IMR-90 (cell line): ENCODE measurements at places on chromosomes 5 and 9. TPM values are rescaled to one million over a fixed set of nuclear protein-coding genes. Genes with fewer than 3 reads are reported as not detected.

- DNase-seq, result peak; percentile 34
Observed at GRCh38 chr9:129619787-129620668, 873 bp downstream of the C9orf50 start.

DNA sequence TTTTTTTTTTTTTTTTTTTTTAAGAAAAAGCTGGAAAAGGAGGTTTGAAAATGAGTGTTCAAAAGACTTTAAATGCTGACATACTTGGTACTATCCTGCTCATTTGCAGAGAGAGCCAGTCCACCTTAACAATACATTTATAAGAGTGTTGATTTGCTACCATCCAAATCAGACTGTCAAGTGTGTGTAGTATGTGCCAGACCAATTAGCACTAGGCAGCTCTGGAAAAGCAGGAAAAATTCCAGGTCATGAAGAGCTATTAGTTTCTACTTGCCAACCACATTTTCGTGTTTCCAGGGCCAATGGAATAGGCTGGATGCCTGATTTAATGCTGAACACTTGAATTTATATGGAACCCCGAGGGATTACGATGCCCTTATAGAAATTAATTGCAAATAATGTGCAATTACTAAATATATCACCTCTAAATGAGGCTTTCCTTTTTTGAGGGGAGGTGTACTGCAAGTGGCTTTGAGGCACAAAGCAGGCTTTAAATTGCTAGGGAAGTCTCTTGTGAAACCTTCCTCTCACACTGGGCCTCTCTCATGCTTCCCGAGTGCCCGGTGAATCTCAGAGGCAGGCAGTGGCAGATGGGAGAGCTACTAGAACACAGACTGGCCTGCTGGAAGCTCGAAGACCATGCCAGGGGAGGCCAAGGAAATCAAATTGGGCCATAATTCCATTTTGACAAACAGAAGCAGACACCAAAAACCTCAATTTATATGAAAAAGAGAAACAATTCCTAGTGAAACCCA lies 178.7 kb downstream of the PPP2R2B start:
- DNase-seq, result no peak

The SLC22A4 gene
- total RNA-seq, result 2.8 and 3.2 TPM in 2 replicates

The GABBR2 gene
- total RNA-seq, result 19.4 and 20.3 TPM in 2 replicates

- no peak for DNase-seq
Observed at GRCh38 chr5:55918087-55919035, 67.2 kb downstream of the IL31RA start.

GRCh38 chr5:56545016-56545415 lies 270.3 kb upstream of the MAP3K1 start:
- peak; percentile 69 for DNase-seq

DNA sequence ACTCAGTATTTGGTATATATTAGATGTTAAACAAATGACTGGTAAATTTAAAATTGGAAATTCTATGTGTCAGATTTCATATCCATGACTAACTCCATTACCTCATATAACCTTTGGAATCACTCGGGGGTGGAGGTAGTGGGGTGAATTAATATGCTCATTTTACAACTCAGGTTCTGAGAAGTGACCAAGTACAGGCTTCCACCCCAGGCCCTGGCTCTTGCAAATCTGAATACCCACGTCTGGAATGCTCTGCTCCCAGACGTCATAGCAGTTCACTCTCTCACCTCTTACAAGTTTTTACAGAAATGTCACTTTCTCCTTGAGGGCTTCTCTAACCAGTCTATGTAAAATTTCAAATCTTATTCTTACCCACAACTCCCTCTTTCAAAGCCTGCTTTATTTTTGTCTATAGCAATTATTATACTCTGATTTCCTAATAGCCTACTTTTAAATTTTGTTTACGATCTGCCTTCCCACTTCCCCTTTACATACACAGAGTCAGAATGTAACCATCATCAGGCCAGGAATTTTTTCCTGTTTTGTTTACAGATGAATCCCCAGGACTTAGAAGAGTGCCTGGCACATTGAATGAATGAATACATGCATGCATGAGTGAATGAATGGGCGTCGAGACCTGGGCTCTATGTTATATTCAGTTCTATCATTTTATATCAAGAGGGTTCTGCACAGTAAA lies 134.1 kb upstream of the IFNE start:
- DNase-seq, result peak; percentile 98

- DNase-seq, result no peak
Observed at GRCh38 chr5:55039843-55040242, 15.8 kb downstream of the GZMK start.

GRCh38 chr9:37452611-37453010 lies 12.6 kb downstream of the ZBTB5 start:
- DNase-seq, result no peak

GRCh38 chr5:179110528-179110927 lies 50.4 kb downstream of the ZNF354C start:
- no peak for DNase-seq

DNA sequence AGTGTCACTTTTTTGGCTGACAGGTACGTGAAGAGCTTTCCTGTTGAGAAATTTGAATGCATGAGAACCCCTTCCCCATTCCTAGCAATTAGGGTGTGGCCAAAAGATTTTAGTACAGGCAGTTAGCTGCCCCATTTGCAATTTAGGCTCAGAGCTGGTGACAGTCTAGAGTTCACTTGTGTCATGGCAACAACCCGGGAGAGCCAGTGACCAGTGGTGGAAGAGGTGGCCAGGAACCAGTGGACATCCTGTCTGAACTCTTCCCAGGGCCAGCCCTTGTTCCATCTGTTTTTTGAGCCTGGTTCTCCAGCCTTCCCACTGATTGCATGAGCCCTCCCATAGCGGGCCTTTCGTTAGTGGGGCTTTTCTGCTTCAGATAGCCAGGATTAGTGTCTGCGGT lies 2.5 kb upstream of the NEUROG1 start:
- no peak for DNase-seq

- DNase-seq, result peak; percentile 17
Observed at GRCh38 chr9:32524892-32525708, 896 bp downstream of the RIGI start.

The TAF7 gene
- total RNA-seq, result 51.8 and 100 TPM in 2 replicates

- DNase-seq, result peak; percentile 36
Observed at GRCh38 chr5:113678924-113679575, 165.6 kb downstream of the YTHDC2 start.
